ENCODE measurements at places on chromosomes 2 and 18.

DNA sequence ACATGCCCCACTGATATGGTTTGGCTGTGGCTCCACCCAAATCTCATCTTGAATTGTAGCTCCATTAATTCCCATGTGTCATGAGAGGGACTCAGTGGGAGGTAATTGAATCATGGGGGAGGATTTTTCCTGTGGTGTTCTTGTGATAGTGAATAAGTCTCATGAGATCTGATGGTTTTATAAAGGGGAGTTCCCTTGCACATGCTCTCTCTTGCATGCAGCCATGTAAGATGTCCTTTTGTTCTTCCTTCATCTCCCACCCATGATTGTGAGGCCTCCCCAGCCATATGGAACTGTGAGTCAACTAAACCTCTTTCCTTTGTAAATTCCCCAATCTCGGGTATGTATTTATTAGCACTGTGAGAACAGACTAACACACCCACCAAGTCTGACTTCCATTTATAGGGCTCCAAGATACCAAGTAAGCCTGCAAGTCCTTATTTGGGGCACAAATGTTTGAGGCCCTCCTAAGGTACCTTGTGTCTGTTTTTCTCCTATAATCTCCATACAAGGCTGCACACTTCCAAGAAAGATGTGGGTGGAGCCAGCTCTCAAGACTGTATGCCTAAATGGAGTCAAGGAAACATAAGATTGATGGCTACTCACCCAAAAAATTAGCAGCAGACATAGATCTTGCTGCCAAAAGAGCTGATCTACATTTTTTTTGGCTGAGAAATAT is 364.7 kb downstream of the TXNL1 start:
- peak; percentile 50 for DNase-seq

GRCh38 chr2:70103531-70104061 is 16.3 kb downstream of the PCBP1 start:
- DNase-seq, result no peak

- no peak for DNase-seq
Measured at GRCh38 chr2:39546937-39547336, 109.9 kb upstream of the MAP4K3 start.

- DNase-seq, result peak; percentile 9
Measured at GRCh38 chr2:41042343-41042742, 590.5 kb upstream of the SLC8A1 start.

DNA sequence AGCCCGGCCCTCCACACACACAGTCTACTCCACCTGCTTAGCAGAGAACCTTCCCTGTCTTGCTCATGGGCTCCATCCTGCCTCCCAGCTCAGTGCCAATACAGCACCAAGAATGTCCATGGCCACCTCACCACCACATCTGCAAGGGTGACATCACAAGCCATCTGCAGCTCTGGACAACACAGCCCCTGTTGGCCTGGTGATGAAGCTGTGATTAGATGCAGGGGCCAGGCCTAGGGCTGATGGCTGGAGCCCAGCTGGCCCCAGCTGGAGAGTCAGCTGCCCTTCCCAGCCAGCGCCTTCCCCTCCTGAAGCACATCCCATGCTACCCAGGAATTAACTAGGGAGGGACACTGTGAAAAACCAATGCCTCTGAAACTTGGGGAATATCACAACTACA is 91.1 kb downstream of the TTC32 start:
- no peak for DNase-seq

DNA sequence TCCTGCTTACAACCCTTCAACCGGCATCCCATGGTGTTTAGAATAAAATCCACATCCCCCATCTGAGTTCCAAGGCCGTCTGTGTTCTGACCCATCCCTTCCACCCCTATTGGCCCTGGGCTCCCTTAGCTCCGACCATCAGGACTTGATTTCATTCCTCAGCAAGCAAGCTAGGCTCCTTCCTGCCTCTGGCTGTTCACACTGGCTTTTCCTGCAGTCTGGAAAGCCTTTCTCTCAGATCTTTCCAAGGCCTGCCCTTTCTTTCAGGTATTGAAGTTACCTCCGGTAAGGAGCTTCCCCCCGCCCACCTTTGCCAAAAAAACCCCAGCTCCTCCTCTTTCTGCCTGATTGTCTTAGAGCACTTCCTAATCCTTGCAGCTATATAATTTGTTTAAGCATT is 86.8 kb downstream of the CLIP4 start:
- DNase-seq, result no peak

GRCh38 chr2:235542733-235543127 is 48.9 kb downstream of the AGAP1 start:
- DNase-seq, result no peak

- DNase-seq, result no peak
Measured at GRCh38 chr2:40359811-40360210, 92.1 kb downstream of the SLC8A1 start.

- no peak for DNase-seq
Measured at GRCh38 chr2:177320596-177320995, 56.1 kb upstream of the NFE2L2 start.

GRCh38 chr2:55780697-55781096 is 87.1 kb upstream of the PNPT1 start:
- DNase-seq, result no peak

- peak; percentile 64 for DNase-seq
Measured at GRCh38 chr2:45577441-45577840, 33.6 kb downstream of the SRBD1 start.

GRCh38 chr18:21099442-21099841 is 12.2 kb downstream of the ROCK1 start:
- no peak for DNase-seq

DNA sequence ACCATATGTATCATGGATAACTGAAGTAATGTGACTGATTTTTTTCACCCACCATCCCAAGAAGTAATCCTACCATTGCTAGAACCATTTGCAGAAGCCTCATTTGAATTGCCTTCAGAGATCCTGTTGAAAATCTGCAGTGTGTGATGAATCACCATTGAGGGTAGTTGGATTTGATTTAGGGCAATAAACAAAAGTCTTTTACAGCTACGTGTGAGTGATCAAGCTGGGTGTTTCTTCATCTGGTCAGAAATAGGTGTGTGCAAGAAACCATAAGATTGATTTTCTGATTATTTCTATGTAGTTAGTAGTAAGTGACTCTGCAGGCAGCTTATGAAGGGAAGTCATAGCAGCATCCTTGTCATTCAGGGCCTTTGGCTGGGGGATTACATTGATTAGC is 159.6 kb downstream of the MGAT5 start:
- no peak for DNase-seq

DNA sequence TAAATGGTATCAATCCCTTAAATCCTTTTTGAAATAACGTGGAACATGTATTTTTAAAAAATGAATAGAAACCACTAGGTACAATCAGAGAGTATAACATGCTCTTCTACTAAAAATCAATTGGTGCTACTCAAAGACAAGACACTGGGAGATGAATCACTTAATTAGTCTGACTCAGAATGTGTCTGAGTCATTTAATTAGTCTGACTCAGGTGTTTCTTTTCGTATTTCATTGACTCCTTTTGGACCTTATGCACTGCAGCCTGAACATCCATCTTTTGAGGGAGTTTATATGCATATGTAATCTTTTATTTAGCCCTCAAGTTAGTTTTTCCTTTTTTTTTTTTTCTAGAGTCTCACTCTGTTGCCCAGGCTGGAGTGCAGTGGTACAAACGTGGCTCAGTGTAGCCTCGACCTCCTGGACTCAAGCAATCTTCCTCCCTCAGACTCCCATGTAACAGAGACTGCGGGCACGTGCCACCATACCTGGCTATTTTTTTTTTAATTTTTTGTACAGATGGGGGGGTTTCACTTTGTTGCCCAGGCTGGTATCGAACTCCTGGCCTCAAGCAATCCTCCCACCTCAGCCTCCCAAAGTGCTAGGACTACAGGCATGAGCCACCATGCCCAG is 26.5 kb downstream of the PPP4R3B start:
- DNase-seq, result peak; percentile 51

- no peak for DNase-seq
Measured at GRCh38 chr2:158004126-158004764, 97.4 kb upstream of the UPP2 start.

DNA sequence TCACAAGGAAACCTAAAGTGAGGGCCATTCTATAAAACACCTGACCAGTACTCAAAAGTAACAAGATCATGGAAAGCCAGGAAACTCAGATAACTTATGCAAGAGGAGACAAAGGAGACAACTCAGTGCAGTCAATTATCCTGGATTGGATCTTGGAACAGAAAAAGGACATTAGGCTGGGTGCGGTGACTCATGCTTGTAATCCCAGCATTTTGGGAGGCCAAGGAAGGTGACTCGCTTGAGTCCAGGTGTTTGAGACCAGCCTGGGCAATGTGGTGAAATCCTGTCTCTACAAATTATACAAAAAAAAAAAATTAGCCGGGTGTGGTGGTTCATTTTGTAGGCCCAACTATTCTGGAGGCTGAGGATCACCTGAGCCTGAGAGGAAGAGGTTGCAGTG is 424.5 kb upstream of the SPRED2 start:
- no peak for DNase-seq

DNA sequence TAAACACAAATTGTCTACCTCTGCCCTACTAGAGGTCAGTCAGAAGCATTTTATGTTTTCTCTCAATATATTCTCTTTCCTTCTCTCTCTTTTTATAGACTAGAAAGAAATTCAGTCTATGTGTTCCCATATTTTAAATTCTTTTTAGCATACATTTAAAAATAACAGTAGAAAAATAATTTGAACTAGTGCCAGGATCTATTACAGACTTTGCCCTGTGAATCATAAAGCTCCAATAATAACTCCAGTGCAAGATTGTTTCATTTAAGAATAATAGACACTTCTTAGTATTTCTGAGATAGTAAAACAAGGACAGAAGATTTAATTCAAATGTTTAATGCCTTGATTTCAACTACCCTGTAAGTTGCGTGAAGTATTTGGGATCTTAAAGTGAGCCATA is 60.1 kb downstream of the ITGB6 start:
- peak; percentile 38 for DNase-seq

GRCh38 chr2:80058562-80058961 is 246.0 kb downstream of the LRRTM1 start:
- DNase-seq, result no peak

DNA sequence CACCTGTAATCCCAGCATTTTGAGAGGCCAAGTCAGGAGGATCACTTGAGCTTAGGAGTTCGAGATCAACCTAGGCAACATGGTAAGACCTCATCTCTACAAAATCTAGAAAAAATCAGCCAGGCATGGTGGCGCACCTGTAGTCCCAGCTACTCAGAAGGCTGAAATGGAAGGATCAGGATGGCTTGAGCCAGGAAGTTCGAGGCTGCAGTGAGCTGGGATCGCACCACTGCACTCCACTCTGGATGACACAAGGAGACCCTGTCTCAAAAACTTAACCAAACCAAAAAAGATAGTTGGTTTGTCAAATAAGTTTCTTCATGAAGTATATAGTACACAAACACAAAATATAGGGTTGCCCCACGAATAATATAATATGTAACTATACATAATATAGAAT is 197.6 kb downstream of the DPP4 start:
- no peak for DNase-seq

DNA sequence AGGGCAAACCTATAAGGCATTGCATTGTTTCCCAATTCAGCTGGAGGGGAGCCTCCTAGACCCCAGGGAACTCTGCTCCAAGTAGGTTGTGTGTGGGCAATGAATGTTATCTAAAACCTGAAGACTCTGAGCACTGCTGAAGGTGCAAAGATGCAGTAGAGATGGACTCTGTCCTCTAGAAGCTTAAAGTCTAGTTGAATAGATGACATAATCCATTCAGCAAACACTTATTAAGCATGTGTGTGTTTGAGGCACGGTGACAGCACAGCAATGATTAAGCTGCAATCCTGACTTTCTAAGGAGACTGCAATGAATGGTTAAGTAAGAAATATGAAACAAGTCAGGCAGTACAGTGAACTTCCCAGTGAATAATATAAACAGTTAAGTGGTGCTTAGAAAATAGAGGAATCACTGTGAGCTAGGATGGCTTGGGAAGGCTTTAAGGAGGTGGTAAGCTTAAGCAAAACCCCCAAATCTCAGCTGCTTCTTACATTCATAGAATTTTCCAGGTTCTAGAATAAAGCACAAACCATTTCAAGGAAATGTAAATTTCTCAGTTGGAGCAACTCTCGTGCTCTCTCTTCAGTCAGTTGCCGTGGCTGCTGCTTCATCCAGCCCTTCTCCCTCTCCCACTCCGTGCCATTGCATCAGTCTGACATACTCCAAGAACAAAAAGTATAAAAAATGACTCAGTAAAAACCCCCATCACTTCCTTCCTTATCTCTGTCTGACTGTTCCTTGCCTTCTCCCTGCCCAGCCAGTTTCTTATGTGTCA is 19.1 kb downstream of the MXD1 start:
- peak; percentile 88 for DNase-seq

GRCh38 chr18:12408247-12408869 is 629 bp downstream of the PRELID3A start:
- no peak for DNase-seq

GRCh38 chr2:10405448-10405847 is 42.7 kb downstream of the ODC1 start:
- DNase-seq, result peak; percentile 81

- no peak for DNase-seq
Measured at GRCh38 chr18:39862341-39862740, 2092.7 kb upstream of the PIK3C3 start.

GRCh38 chr2:71807581-71808451 is 339.8 kb downstream of the CYP26B1 start:
- DNase-seq, result no peak

GRCh38 chr2:106685180-106685897 is 198.2 kb downstream of the CD8B2 start:
- no peak for DNase-seq

- DNase-seq, result no peak
Measured at GRCh38 chr2:149261692-149262091, 68.7 kb upstream of the LYPD6 start.

DNA sequence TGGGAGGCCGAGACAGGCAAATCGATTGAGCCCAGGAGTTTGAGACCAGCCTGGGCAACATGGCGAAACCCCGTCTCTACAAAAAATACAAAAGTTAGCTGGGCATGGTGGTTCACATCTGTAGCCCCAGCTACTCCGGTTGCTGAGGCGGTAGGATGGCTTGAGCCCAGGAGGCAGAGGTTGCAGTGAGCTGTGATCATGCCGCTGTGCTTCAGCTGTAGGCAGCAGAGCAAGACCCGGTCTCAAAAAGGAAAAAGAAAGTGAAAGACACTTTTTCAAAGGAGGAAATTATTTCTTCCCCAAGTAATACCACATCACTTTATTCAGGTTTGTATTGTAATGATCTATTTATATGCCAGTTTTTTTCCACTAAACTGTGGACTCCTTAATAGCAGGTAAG is 35.7 kb upstream of the TAF4B start:
- DNase-seq, result no peak

DNA sequence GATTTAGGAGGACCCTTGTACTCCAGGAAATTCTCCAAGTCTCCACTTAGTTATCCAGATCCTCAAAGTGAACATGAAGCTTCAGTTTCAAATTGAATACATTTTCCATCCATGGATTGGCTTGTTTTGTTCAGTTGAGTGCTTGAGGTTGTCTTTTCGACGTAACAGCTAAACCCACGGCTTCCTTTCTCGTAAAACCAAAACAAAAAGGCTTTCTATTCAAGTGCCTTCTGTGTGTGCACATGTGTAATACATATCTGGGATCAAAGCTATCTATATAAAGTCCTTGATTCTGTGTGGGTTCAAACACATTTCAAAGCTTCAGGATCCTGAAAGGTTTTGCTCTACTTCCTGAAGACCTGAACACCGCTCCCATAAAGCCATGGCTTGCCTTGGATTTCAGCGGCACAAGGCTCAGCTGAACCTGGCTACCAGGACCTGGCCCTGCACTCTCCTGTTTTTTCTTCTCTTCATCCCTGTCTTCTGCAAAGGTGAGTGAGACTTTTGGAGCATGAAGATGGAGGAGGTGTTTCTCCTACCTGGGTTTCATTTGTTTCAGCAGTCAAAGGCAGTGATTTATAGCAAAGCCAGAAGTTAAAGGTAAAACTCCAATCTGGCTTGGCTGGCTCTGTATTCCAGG is at the start of gene CTLA4:
Gene CTLA4 (plus strand): TSS at position 211 of the 640 bp plus-strand sequence. CDS start 172 bp downstream, at position 383.
- DNase-seq, result no peak

Data from fibroblast of upper back skin (primary cell).